ENCODE measurements at places on chromosomes 4 and X.

- no peak for DNase-seq
Observed at GRCh38 chr4:90844241-90844640, 717.0 kb downstream of the CCSER1 start.

- DNase-seq: no peak
Observed at GRCh38 chr4:149072384-149072783, 630.2 kb upstream of the NR3C2 start.

GRCh38 chrX:9785944-9786797 lies at the start of gene SHROOM2:
Gene SHROOM2, plus strand, starts transcription at chrX:9786429. Its CDS starts 117 bp downstream, at chrX:9786546.
- no peak for DNase-seq

GRCh38 chr4:150253965-150254630 lies 175.9 kb downstream of the DCLK2 start:
- no peak for DNase-seq

GRCh38 chrX:24979081-24979480 lies 36.7 kb downstream of the ARX start:
- no peak for DNase-seq

GRCh38 chrX:123740536-123740935 lies 7.7 kb upstream of the THOC2 start:
- no peak for DNase-seq

GRCh38 chr4:133493776-133494175 lies 344.7 kb downstream of the PCDH10 start:
- no peak for DNase-seq

DNA sequence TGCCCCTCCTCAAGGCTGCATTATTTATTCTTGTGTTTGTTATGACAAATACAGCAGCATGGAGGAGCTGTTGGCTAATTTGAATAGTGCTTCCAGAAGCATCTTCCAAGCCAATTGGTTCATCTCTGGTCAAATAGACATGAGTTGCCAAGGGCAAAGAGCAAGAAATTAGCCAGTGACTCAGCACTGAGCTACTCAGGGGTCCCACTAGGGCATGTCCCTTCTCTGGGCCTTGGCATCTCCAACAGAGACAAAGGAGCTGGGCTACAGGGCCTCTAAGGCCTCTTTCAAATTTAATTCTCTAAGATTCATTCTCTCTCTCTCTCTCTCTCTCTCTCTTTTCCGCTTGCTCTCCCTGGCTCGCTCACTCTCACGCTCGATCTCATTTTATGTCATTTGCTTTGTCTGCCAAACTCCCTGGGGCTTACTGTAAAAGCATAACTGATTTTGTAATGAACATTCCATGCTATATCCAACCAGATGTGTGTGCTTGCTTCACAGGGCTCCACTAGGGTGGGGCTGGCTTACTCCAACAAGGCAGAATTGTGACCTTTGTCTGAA lies 86.7 kb upstream of the MAGEA4 start:
- no peak for DNase-seq

GRCh38 chr4:1623400-1623799 lies 60.7 kb downstream of the FAM53A start:
- no peak for DNase-seq

GRCh38 chr4:153731239-153731638 lies 28.6 kb downstream of the RNF175 start:
- DNase-seq: no peak
